ENCODE measurements at places on chromosomes 1 and 21.

GRCh38 chr1:211928993-211929637, 98.6 kb upstream of the LPGAT1 start:
- DNase-seq, result peak; percentile 86

GRCh38 chr1:209652873-209653401, 712 bp upstream of the LAMB3 start:
- DNase-seq, result peak; percentile 86

- peak; percentile 49 for DNase-seq
Measured at GRCh38 chr1:224783006-224783651, 146.3 kb upstream of the DNAH14 start.

DNA sequence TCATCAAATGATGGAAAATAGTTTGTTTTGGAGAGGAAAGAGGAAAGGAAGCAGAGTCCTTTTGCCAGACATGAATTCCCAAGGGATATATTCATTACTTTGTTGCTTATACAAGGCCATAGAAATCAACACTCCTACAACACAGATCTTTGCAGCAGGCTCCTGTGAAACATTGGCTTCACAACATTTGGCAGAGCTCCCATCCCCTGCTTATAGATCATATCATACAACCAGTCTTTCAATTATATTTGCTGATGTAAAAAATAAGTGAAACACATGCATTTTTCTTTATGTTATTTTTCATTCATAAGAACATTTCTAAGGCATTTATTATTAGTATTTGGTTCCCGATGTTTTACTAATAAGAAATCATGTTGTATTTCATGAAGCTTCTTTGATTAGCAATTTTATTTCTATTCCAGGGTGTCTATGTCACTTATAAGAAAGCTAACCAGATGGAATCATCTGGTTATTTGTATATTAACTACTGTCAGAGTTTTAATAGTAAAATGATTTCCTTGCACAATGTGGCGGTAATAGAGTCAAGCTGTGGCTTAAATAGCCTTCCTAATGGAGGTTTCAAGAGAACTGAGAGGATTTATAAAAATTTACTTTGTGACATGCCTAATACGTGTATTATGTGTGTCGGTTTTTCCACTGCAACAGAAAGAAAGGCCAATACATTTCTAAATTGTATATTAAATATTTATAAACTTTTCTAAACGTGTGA, 470.3 kb upstream of the NCAM2 start:
- no peak for DNase-seq

DNA sequence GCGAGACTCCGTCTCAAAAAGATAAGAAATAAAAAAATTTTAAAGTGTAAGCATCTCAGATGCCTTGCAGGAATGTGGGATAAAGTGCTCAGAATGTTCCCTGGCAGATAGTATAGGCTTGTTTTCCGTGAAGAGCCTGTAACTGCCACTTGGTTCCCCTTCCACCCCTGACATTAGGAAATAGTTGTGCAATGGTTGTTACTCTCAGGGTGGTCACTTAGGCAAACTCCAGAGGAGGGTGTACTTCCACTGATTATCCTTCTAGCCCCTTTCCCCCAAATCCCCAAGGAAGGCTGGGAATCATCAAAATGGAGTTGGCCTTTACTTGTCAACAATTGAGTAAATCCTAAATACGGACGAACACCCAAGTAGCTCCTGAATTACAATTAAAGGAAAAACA, 10.4 kb downstream of the RPL11 start:
- DNase-seq, result no peak

DNA sequence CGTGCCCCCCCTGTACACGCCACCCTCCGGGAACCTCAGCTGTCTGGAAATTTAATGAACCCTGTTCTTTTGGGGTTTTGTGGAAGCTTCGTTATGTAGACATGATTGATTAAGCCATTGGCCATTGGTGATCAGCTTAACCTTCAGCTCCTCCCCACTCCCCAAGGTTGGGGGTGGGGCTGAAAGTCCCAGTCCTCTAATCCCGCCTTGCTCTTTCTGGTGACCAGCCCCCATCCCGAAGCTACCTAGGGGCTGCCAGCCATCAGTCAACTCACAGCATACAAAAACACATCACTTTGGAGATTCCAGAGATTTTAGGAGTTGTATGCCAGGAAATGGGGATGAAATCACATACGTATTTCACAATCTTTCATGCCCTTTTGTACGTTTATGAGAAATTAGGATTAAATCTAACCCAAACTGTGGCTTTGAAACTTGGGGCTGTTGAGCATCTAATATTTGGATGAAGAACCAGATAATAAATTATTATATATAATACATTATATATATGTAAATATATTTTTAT, 52.3 kb downstream of the BACE2 start:
- no peak for DNase-seq

- no peak for DNase-seq
Measured at GRCh38 chr1:214329470-214330220, 48.7 kb downstream of the SMYD2 start.

GRCh38 chr21:42012763-42013329, 2.7 kb upstream of the ZBTB21 start:
- peak; percentile 17 for DNase-seq

GRCh38 chr21:45326891-45327440, 39.3 kb upstream of the POFUT2 start:
- DNase-seq, result no peak

DNA sequence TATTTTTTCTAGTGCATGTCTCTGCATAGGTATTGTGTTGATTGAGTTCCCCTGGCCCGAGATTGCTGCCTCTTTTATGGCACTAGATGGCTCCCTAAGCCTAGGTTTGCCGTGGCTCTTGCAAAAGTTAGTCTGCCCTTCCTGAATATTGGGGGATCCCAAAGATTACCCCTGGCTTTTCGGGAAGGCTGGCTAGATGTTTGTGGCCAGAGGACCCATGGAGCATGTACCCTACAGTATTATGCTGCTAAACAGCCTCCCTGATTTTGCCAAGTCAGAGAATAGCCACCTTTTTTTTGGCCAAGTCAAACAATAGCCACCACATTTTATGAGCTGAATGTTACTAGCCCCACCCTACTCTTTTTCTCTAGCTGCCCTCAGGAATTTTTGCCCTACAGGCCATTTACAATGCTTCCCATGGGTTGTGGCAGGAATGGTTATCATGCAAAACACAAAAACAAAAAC, 343.2 kb downstream of the OLFM3 start:
- no peak for DNase-seq

GRCh38 chr1:16459352-16459925, 18.9 kb downstream of the NECAP2 start:
- no peak for DNase-seq

- DNase-seq, result no peak
Measured at GRCh38 chr1:163258181-163258580, 55.5 kb upstream of the RGS5 start.

- DNase-seq, result peak; percentile 58
Measured at GRCh38 chr1:87024936-87025540, 110.6 kb downstream of the HS2ST1 start.

DNA sequence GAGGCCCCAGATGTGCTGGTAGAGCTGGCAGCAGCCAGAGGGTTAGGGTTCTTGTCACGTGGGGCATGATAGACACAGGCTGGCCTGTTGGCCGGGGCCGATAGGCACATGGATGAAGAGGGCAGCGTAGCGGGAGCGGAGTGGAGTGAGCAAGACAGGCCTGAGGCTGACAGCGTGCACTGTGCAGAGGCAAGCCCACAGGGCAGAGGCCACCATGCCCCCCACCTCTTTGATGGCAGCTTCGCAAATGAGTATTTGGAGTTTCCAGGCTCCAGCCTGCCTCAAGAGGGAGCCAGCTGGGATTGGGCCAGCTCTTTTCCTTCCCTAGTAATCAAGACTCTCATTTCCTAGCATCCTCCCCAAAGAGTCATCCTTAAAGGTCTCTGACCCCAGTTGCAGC, 43.5 kb downstream of the TMCC2 start:
- DNase-seq, result no peak

- DNase-seq, result no peak
Measured at GRCh38 chr21:29245863-29246262, 52.9 kb upstream of the BACH1 start.

DNA sequence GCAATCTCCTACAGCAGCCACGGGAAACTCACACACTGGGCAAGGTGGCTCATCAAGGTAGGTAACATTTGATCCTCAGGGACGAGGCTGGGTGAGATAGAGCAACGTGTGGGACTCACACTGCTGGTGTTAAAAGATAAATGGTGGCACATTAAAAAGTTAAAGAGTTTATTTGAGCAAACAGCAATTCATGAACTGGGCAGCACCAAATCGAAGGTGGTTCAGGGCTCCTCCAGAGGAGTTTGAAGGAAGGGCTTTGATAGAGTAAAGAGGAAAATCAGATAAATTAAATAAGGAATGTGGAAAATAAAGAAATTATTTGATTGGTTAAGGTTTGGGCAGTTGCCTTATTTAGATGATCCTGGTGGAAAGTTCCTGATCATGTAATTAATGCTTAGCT, 23.6 kb upstream of the TMEM51 start:
- no peak for DNase-seq

GRCh38 chr1:97911266-97912215, 9.3 kb downstream of the DPYD start:
- no peak for DNase-seq

- DNase-seq, result no peak
Measured at GRCh38 chr1:18123467-18123992, 15.9 kb downstream of the IGSF21 start.

- DNase-seq, result no peak
Measured at GRCh38 chr1:58720680-58721079, 20.8 kb upstream of the MYSM1 start.

DNA sequence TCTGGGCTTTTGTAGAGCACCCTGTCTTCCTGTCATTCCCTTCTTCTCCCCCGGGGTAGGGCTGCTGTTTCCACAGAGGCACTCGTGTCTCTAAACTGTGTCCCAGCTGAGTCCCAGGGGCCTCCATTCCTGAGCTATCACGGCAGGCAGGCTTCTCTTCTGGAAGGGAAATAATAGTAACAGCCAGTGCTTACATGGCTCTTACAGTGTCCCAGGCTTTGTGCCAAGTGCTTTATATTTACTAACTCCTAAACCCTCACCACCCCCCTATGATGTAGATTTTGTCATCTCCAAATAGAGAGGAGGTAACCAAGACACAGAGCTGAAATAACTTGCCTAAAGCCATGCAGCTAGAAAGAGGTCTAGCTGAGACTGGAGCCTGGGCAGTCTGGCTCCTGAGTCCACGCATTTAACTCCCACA, 1.4 kb upstream of the CELF3 start:
- no peak for DNase-seq

GRCh38 chr1:200668514-200669313, 993 bp downstream of the DDX59 start:
- DNase-seq, result no peak

DNA sequence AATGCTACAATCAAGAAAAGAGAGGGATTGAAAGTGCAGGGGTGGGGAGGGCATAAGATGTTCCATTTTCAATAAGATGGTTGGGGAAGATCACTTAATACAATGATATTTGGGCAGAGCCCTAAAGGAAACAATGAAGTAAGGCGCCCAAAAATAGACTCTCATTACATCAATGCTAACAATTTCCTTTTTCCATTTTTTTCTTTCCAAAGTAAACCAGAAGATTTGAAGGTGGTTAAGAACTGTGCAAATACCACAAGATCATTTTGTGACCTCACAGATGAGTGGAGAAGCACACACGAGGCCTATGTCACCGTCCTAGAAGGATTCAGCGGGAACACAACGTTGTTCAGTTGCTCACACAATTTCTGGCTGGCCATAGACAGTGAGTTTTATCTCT, 16.8 kb downstream of the IFNAR2 start:
- DNase-seq, result no peak

GRCh38 chr1:21716169-21716568, 47.0 kb upstream of the RAP1GAP start:
- DNase-seq, result no peak

DNA sequence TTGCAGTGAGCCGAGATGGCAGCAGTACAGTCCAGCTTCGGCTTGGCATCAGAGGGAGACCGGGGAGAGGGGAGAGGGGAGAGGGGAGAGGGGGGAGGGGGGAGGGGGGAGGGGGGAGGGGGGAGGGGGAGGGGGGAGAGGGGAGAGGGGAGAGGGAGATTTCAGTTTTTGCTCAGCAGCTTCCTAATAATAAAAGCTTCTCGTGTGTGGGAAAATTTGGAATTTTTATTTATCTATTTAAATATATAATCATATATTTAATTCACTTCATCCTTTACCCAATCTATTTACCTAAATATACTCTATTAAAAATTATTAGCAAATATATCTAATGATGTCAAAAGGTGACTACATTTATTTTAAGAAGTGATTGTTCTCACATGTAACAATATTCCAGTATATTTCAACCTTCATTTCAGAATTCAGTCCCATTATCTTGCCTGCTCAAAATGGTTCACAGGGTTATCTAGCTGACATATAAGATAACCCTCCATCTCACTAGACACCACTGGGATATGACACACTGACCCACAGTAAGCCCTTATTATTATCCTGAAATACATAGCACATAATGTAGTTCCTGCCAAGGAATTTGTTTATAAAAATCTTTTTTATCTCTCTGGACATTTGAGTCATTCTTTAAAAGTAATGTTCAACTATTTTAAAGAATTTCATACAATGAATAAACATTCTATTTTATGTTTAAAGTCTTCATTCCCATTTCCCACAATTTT, 105.9 kb downstream of the GPATCH2 start:
- DNase-seq, result no peak

GRCh38 chr1:151606384-151606783, 5.5 kb upstream of the SNX27 start:
- DNase-seq, result no peak

Data from NCI-H2029 (cell line).